ENCODE measurements at places on chromosomes 7 and 10.

GRCh38 chr10:119656760-119657159, 5.6 kb downstream of the BAG3 start:
- no peak for DNase-seq

- no peak for DNase-seq
Observed at GRCh38 chr7:128174386-128174785, 66.7 kb upstream of the LEP start.

DNA sequence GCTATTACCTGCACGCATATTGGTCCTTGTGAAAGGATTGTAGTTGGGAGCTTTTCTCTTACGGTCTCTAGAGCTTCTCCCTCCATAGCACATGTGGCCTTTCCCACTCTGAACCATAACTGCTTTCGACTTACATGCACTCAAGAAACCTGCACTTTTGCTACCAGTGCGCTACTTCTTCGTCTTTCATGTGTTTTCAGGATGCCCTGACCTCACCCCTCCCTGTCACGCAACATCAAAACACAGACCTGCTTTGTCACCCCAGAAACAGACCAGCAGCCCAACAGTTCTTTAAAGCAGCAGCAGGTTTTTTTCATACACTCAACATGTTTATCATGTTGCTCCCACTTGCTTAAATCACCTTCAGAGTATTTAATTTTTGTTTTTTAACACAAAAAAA, 243.5 kb upstream of the TCF7L2 start:
- no peak for DNase-seq

- DNase-seq, result no peak
Observed at GRCh38 chr10:9745158-9745557, 1272.5 kb upstream of the CELF2 start.

- DNase-seq, result no peak
Observed at GRCh38 chr7:143416565-143417149, 8.0 kb upstream of the EPHA1 start.

GRCh38 chr10:37732685-37733084, 124.7 kb downstream of the ZNF248 start:
- DNase-seq, result no peak

DNA sequence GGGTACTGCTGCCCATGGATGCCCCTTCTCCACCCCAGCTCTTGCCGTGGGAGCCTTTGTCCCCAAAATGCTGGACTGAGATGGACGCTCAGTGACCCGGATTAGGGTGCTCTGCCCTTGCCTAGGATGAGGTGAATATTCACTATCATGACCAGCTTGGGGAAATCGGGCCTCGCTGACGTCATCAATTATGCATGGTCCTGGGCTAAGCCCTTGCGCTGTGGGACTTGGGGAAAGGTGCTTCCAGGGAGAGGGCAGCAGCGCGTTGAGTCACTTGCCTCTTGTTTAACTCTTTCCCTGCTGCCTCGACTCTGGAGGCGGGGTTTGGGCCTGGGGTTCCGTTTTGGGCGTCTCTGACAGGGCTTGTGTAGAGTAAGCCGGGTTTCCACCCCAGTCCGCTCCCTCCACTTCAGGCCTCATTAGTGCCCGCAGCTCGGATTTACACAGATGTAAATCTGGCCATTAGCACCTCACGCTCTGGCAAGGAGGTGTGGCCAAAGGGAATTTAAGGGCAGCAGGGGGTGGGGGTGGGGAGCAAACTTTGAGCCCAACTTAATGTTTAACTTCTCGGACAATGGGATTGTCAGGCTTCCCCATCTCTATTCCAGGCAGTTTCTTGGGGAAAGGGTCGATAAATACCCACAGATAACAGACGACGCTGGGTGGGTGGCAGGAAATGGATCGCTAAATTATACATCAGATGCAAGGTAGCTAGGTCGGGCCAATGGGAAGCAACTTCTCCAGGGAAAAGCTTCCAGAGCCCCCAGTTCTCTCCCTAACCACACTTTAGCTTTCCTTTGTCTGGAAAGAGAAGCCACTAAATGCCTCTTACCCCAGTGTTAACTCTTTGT, 51.3 kb upstream of the TCF7L2 start:
- DNase-seq, result no peak

- no peak for DNase-seq
Observed at GRCh38 chr7:143507094-143507518, 29.4 kb downstream of the TAS2R41 start.

GRCh38 chr10:90227217-90227656, 525.8 kb downstream of the KIF20B start:
- no peak for DNase-seq

DNA sequence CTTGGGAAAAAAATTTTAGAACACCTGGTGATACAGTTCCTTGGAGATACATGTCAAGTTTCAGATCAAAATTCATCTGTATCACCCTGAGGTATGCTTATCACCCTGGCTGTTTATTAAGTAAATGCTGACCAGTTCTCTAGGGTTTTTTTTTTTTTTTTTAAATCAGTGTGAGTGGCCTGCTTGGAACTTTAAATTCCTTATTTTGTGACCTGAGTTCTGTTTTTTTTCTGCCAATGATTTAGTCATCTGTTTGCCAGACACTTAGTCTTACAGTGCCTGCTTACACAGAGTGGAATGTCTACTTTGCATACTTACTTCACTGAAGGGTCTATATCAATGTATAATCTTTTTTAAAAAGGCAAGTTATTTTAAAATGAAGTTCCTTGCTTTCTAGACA, 1.8 kb downstream of the TSPAN13 start:
- no peak for DNase-seq

- no peak for DNase-seq
Observed at GRCh38 chr10:64277536-64277935, 756.3 kb downstream of the REEP3 start.

DNA sequence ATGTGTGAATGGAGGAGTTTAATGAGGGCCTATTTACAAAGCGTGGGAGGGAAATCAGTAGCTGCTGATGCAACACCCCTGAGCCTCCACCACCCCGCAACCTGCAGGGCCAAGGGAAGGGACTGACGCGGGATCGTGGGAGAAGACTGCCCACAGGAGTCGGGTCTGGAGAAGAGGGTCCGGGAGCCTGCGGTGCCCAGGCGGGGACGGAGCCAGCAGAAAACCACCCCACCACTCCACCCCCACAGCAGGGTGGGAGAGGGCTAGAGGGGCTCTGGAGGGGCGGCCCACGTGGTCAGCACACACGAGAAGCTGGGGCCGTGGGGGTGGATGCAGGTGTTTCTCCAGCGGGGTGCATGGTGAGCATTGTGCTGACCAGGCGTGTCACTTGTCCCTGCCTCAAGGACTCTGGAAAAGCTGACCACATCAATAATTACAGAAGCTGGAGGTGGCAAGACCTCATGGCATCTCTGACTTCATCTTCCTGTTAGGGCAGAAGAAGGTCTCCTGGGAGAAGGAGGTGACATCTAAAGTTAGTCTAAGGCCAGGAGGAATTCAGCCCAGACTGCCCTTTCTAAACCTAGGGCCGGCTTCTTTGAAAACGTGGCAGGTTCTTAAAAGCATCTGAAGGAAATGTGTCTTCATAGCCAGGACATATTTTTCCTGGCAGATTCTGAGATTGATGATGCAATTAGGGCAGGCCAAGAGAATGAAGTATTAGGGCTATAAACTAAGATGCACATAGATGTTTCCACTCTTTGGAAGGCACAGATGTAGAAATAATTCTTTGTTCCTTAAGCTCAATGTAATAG, 150.9 kb downstream of the RGS10 start:
- no peak for DNase-seq

GRCh38 chr10:6148251-6148701, 54.5 kb upstream of the PFKFB3 start:
- DNase-seq, result peak; percentile 12
